Vagina (tissue), 2 donors: ENCODE measurements at places on chromosomes 12 and 14. TPM values are rescaled to one million over a fixed set of nuclear protein-coding genes. Genes with fewer than 3 reads are reported as not detected.

Gene TOMM20L
- not detected for total RNA-seq

GRCh38 chr14:53626761-53627160 is 329.9 kb downstream of the BMP4 start:
- DNase-seq: no peak
- no peak overlapping the region for H3K27ac ChIP-seq
- H3K27me3 ChIP-seq: no peaks in the 10 kb centered on the region
- no peak overlapping the region for H3K4me3 ChIP-seq
- H3K36me3 ChIP-seq: no peaks in the 10 kb centered on the region

Gene CMTM5
- not detected for total RNA-seq

Gene CDC42BPB
- total RNA-seq: 105 TPM

DNA sequence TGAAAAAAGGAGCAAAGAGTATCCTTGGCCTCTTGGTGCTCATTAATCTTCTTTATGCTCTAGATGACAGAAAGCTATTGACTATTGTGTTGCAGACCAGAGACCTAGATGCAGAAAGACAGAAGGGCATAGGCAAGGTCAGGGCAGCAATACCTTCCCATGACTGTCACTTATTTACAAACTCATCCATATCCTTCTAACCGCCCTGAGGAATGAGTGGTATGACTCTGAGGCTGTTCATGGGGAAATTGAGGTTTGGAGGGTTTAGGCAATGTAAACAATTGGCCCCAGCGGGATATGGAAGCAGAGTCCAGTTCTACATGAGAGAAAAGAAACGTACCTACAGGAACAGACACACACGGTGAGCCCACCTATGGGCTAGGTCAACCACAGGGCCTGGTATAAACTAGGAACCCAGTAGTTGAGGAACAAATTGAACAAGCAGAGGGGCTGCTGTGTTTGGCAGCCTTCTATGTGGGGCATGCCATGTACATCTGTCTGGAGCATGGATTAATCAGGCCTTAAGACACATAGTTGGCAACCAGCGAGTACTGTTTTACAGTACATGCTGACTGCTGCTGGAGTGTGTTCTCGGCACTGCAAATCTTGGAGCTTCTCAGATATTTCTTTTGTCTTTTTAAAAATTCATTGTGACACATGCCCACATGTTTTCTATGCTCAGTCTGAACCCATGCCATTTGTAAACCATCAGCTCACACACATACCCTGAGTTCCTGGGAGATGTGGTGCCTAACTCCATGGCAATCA is 159.7 kb upstream of the NTF3 start:
- H3K27me3 ChIP-seq: no peaks in the 10 kb centered on the region
- DNase-seq: no peak
- H3K4me1 ChIP-seq: no peaks in the 10 kb centered on the region
- H3K27ac ChIP-seq: no peak overlapping the region
- H3K36me3 ChIP-seq: no peaks in the 10 kb centered on the region
- H3K4me3 ChIP-seq: no peak overlapping the region

DNA sequence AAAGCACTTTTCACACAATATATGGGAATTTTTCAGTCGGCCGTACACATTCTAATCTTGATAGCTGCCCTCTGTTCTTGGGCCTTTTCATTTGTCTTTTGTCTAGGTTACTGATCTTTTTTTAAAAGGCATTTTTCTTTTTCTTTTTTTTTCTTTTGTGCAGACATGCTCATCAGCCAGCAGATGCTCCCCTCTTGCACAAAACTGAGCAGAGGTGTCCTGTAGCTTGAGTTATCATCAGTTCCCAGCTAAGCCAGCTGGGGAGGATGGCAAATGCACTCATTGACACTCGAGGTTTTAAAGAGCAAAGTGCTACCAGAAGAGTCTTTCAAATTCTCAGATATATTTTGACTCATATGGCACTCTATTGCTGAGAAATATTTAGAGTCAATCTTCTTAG is 913.9 kb upstream of the SEL1L start:
- H3K27ac ChIP-seq: no peak overlapping the region
- DNase-seq: no peak
- no peaks in the 10 kb centered on the region for H3K4me1 ChIP-seq
- no peaks in the 10 kb centered on the region for H3K27me3 ChIP-seq

Gene PAX9
- total RNA-seq: 1.5 TPM

GRCh38 chr12:87690236-87690810 is 338.9 kb downstream of the C12orf50 start:
- no peak overlapping the region for H3K27ac ChIP-seq
- no peaks in the 10 kb centered on the region for H3K4me1 ChIP-seq
- H3K27me3 ChIP-seq: no peaks in the 10 kb centered on the region
- H3K4me3 ChIP-seq: no peak overlapping the region
- no peak for DNase-seq
- H3K36me3 ChIP-seq: no peaks in the 10 kb centered on the region

DNA sequence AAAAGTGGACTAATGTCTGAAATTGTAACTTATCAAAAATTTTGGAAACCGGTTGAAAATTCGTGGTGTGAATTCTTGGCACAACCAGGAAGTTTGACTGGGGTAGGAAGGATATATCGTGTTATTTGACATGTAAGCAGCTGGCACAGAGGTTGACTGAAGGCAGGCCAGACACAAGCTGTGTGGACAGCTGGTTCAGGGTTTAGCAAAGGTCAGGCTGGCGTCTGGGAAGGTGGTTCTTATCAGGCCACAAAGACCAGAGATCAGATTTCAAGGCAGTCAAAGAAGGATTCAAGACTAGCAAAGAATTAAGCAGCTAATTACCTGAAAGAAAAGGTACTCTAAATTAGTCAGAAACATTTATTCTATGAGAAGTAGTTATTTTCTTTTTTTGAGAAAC is 450.2 kb upstream of the MDGA2 start:
- no peaks in the 10 kb centered on the region for H3K27me3 ChIP-seq
- no peak for DNase-seq
- no peak overlapping the region for H3K27ac ChIP-seq
- H3K36me3 ChIP-seq: no peaks in the 10 kb centered on the region
- H3K4me1 ChIP-seq: no peaks in the 10 kb centered on the region

DNA sequence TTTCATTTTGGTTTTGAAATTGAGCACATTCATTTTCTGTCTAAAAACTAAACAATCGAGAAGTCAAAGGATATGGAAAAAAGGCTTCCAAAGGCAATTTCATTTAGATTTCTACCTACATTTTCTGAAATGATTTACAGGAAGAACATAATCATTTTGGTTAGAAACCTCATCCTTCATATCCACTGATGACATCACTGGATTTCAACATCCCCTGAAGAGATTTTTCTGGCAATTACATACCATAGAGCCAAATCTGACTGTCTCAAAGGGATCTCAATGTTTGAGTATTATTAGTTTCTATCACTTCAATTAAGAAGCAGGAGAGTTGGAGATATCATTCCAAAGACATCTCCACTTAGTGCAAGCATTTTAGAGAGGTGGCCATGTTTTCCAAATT is 137.8 kb downstream of the TTC7B start:
- no peaks in the 10 kb centered on the region for H3K27me3 ChIP-seq
- peaks cover 50% of the 10 kb centered on the region for H3K4me1 ChIP-seq
- H3K27ac ChIP-seq: no peak overlapping the region
- no peak for DNase-seq
- peaks cover 8% of the 10 kb centered on the region for H3K36me3 ChIP-seq

DNA sequence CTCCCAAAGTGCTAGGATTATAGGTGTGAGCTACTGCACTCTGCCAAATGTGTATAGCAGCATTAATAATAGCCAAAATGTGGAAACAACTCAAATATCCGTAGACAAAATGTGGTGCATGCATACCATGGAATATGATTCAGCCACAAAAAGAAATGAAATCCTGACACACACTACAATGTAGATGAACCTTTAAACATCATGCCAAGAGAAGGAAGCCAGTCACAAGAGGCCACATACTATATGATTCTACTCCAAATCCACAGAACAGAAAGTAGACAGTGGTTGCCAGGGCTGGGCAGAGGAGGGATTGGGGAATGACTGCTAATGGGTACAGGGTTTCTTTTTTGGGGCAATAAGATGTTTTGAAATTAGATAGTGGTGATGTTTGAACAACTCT is 7.7 kb upstream of the TMED2 start:
- H3K4me3 ChIP-seq: no peak overlapping the region
- no peaks in the 10 kb centered on the region for H3K4me1 ChIP-seq

- H3K27ac ChIP-seq: no peak overlapping the region
- DNase-seq: no peak
- H3K4me3 ChIP-seq: no peak overlapping the region
- H3K27me3 ChIP-seq: no peaks in the 10 kb centered on the region
- peaks cover 89% of the 10 kb centered on the region for H3K4me1 ChIP-seq
- no peaks in the 10 kb centered on the region for H3K36me3 ChIP-seq
Measured at GRCh38 chr12:132494294-132495164, 4.6 kb downstream of the FBRSL1 start.

GRCh38 chr14:59912443-59912842 is 7.5 kb upstream of the LRRC9 start:
- H3K27me3 ChIP-seq: no peaks in the 10 kb centered on the region
- no peak overlapping the region for H3K27ac ChIP-seq
- DNase-seq: no peak
- no peak overlapping the region for H3K4me3 ChIP-seq

DNA sequence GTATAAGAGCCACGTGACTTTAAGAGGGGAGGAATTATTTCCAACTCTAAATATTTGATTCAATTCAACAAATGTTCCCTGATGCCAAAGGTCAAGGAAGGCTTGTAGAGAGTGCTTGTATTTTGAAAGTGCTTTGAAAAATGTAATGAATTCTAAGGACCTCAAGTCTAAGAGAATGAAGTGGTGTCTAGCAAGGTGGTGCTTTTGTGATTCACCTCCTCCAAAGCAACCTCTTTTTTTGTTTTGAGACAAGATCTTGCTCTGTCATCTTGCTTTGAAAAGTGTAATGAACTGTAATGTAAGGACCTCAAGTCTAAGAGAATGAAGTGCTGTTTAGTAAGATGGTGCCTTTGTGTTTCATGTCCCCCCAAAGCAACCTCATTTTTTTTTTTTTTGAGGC is 13.7 kb downstream of the AK7 start:
- H3K36me3 ChIP-seq: no peaks in the 10 kb centered on the region
- no peak for DNase-seq
- no peaks in the 10 kb centered on the region for H3K27me3 ChIP-seq
- no peaks in the 10 kb centered on the region for H3K4me1 ChIP-seq
- H3K4me3 ChIP-seq: no peak overlapping the region
- no peak overlapping the region for H3K27ac ChIP-seq

Gene NDRG2
- 307 TPM for total RNA-seq

Gene MED13L
- total RNA-seq: 161 TPM

- H3K27me3 ChIP-seq: no peaks in the 10 kb centered on the region
- H3K27ac ChIP-seq: no peak overlapping the region
- DNase-seq: no peak
- H3K4me3 ChIP-seq: no peak overlapping the region
- H3K36me3 ChIP-seq: no peaks in the 10 kb centered on the region
- no peaks in the 10 kb centered on the region for H3K4me1 ChIP-seq
Measured at GRCh38 chr12:125229878-125230530, 164.8 kb downstream of the AACS start.

DNA sequence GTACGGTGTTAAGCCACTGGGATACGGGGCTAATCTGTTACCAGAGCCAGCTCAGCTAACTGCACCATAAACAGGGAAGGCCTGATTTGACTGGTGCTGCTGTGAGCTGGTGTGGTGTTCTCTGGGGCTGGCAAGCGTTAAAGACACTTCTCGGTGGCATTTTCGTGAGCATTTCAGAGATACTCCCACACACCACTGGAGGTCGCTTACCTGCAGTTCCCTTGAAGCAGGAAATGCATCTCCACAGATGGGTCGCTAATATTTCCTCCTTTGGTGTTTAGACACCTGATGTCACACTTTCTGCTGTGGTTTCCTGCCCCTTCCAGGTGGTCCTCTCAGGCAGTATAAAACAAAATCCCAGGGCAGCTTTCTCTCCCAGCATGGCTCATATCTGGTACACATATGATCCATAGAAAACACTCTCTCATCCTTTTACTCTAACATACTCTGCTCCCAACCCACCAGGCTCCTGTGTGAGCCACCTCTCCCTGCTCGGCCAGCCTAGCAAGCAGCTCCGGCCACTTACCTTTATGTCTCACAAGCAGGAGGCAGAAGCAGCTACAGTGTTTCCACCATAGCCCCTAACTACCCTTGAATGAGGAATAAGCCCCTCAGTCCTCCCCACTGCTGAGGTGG is 129.9 kb upstream of the GRIN2B start:
- no peak overlapping the region for H3K4me3 ChIP-seq
- no peak overlapping the region for H3K27ac ChIP-seq
- H3K27me3 ChIP-seq: no peaks in the 10 kb centered on the region
- DNase-seq: no peak
- H3K4me1 ChIP-seq: no peaks in the 10 kb centered on the region

- no peaks in the 10 kb centered on the region for H3K27me3 ChIP-seq
- no peak overlapping the region for H3K4me3 ChIP-seq
- H3K27ac ChIP-seq: no peak overlapping the region
- no peaks in the 10 kb centered on the region for H3K36me3 ChIP-seq
Measured at GRCh38 chr12:106187842-106188241, 49.1 kb upstream of the NUAK1 start.

GRCh38 chr12:57058454-57058853 is 8.5 kb upstream of the MYO1A start:
- no peak overlapping the region for H3K27ac ChIP-seq
- H3K27me3 ChIP-seq: no peaks in the 10 kb centered on the region
- H3K4me3 ChIP-seq: no peak overlapping the region
- H3K4me1 ChIP-seq: no peaks in the 10 kb centered on the region
- no peak for DNase-seq
- no peaks in the 10 kb centered on the region for H3K36me3 ChIP-seq

DNA sequence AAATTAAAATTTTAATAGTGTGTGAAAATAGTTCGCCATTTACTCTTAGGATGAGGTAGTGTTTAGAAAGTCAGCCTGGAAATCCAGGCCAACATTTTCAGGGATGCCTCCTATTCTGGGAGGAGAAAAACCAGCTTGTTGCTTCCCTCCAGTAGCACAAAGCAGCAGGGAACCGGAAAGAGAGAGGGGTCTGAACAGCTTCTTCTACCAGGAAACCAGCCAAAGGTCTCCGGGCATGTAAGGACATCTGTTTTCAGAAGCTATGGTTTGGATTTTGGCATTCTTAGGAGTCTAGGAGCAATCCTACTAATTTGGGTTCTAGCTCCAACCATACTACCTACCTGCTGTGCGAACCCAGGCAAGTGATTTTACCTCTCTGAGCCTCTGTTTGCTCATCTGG is 85.3 kb downstream of the DPF3 start:
- no peak for DNase-seq
- no peaks in the 10 kb centered on the region for H3K27me3 ChIP-seq
- no peaks in the 10 kb centered on the region for H3K4me1 ChIP-seq
- H3K36me3 ChIP-seq: no peaks in the 10 kb centered on the region
- no peak overlapping the region for H3K4me3 ChIP-seq

Gene EML1
- total RNA-seq: 32.7 TPM

Gene EXD2
- 14.5 TPM for total RNA-seq

Gene PTPRR
- 0.98 TPM for total RNA-seq

Gene GALNT6
- total RNA-seq: 12.5 TPM

DNA sequence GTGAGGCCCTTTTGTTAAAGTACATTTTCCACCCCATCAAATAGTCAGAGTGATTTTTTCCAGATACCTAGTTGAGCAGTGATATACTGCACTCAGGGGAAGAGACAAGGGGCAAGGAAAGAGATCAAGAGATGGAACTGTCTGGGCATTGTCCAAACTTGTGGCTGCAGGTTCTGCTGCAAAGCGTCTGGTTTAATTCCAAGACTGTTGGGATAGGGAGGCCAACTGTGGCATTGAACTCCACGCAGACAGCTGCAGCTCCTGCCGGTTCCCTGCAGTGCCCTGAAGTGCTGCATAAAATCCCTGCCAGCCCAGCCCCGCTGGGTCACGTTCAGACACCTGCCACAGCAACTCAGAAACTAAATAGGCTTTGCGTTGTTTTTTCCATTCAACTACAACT is 30.5 kb downstream of the RPH3A start:
- no peaks in the 10 kb centered on the region for H3K27me3 ChIP-seq
- no peaks in the 10 kb centered on the region for H3K4me1 ChIP-seq
- no peaks in the 10 kb centered on the region for H3K36me3 ChIP-seq
- H3K4me3 ChIP-seq: no peak overlapping the region

Gene APOF
- total RNA-seq: not detected

Gene BIN2
- total RNA-seq: 6.4 TPM
